Renal cortical epithelial cell (primary cell): ENCODE measurements at places on chromosomes 3 and 15.

GRCh38 chr3:141105828-141106628 is 54.9 kb downstream of the SPSB4 start:
- peak; percentile 86 for DNase-seq

DNA sequence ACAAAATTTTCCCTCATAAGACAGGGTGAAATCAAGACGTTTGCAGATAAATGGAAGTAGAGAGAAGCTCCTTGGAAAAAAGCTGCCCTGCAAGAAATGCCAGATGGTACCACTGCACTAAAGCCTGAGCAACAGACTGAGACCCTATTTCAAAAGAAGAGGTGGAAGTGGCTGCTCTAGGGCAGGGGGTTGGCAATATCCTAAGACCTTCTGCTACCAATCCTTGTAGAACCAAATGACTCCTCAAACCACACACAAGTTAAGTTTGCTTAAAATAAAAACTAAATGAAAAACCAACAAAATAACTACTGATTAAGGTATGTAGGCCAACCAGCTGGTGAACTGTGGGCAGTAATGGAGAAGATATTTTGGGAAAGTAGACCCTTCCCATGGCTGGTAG is 21.3 kb downstream of the RAB43 start:
- DNase-seq, result no peak

DNA sequence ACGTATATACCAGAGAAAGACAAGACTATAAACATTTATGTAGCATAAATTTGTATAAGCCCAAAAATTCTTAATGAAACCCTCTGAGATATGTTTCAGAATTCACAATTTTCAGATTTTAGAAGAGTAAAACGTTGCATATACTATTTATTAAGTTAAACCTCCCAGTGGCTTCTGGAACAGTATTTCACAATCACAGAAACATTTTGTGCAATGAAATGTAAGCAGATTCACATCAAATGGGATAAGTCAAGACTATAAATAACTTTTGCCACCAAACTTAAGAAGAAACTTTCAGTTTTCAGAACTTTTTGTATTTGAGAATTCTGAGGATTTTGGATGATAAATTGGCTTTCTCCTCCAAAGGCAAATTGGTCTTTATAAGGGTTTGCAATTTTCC is 9.2 kb downstream of the SLTM start:
- DNase-seq, result peak; percentile 21

DNA sequence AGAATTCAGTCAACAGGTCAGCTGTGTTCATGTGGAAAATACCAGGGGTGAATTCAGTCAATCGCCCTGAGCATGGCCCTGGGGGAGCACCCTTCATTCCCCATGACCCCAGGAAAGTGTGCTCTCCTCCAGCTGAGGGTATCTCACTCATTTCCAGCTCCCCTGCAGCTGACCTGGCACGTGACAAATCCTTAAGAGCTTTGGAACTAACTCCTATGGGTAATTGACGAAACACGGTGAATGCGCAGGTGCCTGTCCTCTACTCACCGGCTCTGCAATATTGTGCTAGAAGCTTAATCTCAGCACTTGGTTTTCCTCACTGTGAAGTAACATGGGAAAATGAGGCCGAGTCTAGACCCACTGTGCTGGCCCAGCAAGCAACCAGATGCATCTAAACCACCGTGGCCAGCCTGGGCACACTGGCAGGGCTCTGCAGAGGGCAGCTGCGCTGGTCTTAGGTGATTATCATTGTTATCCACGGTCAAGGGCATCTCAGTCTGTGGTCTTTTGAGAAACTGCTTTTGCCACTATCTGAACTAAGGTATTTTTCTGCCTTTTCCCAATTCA is 63.1 kb downstream of the SPSB4 start:
- no peak for DNase-seq

DNA sequence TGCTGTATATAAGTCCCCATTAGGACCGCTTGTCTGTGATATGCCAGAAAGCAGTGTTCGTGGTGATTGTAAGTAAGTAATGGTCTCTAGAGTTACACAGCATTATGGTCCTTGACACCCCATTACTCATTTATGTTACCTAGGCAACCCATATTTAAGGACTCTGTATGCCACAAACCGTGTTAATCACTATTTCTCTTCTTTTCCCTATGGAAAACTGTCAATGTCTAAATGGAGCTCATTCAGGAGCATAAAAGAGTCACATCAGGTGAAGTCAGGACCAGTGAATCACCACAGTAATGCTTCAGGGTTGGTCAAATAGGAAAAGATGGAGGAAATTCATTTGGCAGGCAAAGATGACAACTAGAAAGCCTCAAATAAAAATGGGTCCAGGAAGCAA is 146.6 kb upstream of the PEX5L start:
- no peak for DNase-seq

DNA sequence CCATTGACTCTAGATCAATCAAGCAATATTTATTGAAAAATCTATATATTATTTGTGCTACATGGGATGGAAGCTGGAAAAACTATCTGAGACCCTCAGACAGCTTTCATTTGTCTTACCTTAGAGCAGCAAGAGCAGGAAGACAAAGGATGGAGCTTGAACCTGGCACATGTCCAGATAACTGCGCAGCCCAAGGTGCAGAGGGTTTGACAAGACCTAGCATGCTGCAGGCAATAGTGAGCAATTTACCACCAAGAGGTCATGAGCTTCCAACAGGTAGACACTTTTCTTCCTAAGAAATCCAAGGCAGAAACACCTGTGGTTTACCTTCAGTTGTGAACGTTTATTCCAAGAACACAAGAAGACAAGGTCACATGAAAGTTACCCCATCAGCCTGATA is 214.7 kb upstream of the NECTIN3 start:
- DNase-seq, result no peak

DNA sequence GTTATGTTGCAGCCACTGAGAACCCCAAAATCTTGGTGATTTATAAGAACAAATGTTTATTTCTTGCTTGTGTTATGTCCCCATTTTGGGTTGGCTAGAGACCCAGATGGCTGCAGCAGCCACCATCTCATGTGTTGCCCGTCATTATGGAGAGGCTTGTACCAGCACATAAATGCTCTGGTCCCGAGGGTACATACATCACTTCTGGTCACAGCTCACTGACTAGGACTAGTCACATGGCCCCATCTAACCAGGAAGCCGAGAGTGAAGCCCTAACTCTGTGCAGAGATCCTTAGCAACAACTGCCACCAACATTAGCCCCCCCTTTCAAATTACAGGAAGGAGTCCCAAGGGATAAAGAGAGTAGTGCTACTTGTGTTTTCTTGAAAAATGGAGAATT is 25.5 kb upstream of the HACD2 start:
- DNase-seq, result peak; percentile 68

GRCh38 chr3:99246010-99246654 is 344.6 kb upstream of the DCBLD2 start:
- DNase-seq, result peak; percentile 60

DNA sequence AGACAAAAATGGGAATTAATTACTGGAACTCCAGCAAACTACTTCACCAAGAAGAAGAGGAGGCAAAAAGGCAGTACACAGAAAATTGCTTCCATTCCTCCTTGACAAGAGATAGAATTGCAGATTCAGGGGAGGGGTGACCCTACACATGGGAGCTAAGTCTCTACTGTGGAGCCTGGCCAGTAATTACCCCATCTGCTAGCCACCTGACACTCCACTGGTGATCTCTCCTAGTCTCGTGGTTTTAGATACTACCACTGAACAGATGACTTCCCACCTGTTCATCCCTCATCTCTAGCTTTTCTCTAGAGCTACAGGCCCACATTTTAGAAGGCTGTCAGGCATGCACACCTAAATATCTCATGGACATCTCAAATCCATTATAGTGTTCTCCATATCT is 224.3 kb upstream of the NR2F2 start:
- no peak for DNase-seq

GRCh38 chr15:70045045-70045444 is 52.7 kb downstream of the TLE3 start:
- peak; percentile 55 for DNase-seq

DNA sequence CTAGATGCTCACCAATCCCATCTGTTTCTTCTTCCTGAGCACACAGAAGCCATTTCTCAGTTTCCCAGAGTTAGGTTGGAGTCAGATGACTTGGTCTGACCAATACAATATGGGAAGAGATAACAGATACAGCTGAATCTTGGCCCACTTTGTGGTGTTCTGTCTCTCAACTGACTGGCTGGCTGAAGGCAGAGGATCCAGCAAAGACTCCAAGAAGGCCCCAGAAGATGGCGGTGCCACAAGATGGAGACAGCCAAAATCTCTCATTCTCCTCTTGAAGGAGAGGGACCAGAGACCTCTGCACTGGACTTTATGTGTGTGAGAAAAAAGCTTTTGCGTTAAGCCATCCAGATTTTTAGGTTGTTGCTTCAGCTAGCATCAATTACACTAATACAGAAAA is 8.2 kb upstream of the OXSR1 start:
- DNase-seq, result no peak

DNA sequence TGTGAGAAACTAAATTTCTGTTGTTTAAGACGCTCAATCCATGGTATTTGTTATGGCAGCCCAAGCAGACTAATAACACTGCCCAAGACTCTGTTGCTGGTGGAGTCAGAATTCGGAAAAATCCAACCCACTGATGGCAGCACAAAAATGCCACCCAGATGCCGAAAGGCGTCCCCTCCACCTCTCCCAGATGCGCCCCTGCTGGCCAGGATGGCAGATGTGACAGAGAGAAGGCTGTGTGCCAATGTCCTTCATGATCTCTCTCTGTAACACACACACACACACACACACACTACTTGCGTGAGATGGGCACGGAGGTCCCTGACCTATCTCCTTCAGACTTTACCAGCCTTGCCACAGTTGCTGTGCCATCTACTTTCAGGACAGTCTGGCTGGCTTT is 10.9 kb upstream of the LYSMD4 start:
- no peak for DNase-seq

- DNase-seq, result no peak
Measured at GRCh38 chr3:172415323-172415722, 32.9 kb downstream of the GHSR start.

- DNase-seq, result no peak
Measured at GRCh38 chr3:127141921-127142730, 50.8 kb upstream of the PRR23E start.

DNA sequence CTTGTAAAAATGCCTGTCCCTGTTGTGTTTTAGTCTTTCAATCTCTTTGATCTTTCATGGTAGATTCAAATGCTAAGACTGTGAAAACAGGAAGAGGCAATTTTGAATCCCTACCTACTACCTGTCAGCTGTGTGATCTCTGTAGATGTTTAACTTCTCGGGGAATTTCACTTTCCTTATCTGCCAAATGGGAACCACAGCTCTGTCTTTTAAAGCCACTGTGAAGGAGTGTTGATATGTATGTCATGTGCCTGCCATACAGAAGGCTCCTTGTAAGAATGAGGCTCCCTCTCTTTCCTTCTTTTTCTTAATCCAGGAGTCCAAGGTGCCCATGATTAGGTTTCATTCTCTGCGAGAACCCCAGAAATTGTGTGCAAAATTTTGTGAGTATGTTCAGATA is 139.6 kb upstream of the ADAMTS9 start:
- DNase-seq, result no peak

DNA sequence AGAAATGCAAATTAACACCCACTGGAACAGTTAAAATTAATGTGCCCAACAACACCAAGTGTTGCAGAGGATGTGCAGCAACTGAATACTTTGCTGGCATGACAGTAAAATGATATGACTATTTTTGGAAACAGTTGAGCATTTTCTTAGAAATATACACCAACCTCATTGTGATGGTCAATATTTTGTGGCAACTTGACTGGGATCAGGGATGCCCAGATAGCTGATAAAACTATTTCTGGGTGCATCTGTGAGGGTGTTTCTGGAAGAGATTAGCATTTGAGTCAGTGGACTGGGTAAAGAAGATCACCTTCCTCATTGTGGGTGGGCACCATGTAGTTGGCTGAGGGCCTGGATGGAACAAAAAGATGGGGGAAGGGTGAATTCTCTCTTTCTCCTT is 57.9 kb downstream of the RPLP1 start:
- no peak for DNase-seq

DNA sequence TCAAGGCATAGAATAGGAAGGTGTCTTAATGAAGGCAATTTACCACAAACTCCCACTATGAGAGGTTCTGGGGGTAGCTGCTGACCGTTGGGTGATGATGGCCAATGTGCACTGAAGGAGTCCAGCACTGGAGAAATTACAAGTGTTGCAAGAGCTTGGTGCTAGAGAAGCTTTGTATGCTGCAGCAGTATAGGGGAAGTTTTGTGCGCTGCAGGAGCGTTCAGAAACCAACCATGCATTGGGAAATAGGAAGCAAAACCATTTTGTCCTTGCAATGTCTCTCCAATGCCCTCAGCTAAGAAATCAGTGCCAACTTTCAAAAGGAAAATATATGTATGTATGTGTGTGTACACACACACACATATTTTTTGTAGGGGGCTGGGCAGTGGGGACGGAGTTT is 441.6 kb upstream of the NAALADL2 start:
- no peak for DNase-seq

DNA sequence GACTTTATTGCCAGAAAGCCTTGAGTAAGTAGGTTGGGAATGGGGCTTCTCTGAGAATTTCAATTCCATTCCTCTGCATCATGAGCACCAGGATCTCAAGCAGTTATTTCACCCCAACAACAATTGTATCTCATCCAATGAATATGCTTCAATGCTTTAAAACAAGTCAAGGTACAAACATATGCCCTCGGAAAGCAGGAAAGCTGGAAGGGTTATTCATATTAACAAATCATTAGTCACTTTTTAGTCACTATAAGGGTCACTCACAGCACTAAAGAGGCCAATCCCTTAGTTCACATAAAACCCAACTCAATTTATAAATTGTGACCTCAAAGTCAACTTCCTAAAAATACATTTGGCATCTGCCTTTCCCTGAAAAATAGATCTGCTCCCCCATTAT is 16.2 kb downstream of the MB21D2 start:
- peak; percentile 99 for DNase-seq

DNA sequence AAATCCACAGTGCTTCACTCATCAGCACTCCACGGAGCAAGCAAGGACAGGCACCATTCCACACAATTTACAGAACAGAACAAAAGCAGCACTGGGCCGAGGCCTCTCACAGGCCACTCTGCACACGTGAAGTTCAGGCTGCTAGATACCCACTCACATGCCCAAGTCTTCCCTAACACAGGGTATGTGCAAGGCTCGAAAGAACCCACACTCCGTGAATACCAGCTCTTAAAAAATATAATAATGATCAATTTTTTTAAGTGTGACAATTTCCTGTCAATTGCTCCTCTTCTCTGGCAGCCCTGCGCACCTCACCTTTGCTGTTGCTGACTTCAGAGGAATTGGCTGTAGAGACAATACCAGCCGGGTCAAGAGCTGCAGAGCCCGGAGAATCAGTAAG is 19.0 kb downstream of the XPC start:
- DNase-seq, result no peak
